ENCODE measurements at places on chromosomes 5 and 9. TPM values are rescaled to one million over a fixed set of nuclear protein-coding genes. Genes with fewer than 3 reads are reported as not detected.

- peak; percentile 99 for DNase-seq
Measured at GRCh38 chr9:93119953-93120845, 13.9 kb downstream of the NINJ1 start.

PROB1 gene
- polyA plus RNA-seq: 0.10 TPM

GGTA1 gene
- polyA plus RNA-seq: 35.6 TPM

DNA sequence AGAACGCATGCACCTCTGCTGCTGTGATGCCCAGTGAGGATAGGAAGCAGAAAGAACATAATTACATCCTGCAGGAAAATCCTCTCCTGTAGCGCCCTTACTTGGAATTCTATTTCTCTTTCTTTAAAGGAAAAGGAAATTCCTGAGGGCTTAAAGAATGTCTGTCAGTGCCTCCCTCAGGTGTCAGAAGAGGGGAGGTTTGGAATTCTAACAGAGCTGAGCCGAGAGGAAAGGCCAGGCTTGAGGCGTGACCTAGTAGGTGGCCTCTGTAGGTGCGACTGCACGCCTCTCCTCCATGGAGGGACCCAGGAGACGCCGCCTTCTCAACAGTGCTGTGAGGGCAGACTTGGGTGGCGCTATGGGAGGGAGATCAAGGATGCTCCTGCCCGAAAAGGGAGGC lies 55.9 kb upstream of the ERCC6L2 start:
- DNase-seq: no peak

GRCh38 chr5:134917070-134917815 lies 12.3 kb downstream of the PCBD2 start:
- DNase-seq: no peak

DNA sequence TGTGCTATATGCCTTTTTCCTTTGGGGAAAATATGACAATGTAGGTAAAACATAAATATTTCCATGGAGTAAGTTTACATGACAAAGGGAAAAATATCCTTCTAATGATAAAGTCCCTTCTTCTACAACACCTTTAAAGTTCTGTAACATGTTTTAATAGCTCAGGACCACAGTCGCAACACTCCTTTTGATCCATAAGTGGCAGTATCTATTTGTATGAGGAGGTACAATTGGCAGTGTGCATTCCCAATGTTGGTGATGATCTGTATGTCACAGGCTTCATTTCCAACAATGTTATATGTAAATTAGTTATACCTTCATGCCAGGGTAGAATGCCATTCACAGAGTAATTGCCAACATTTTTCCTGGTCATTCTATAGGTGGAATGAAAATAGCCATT lies 127.1 kb upstream of the CCNH start:
- no peak for DNase-seq

- no peak for DNase-seq
Measured at GRCh38 chr5:170006021-170006420, 25.7 kb upstream of the INSYN2B start.

GRCh38 chr5:82809420-82810143 lies 267.6 kb downstream of the TMEM167A start:
- no peak for DNase-seq

DNA sequence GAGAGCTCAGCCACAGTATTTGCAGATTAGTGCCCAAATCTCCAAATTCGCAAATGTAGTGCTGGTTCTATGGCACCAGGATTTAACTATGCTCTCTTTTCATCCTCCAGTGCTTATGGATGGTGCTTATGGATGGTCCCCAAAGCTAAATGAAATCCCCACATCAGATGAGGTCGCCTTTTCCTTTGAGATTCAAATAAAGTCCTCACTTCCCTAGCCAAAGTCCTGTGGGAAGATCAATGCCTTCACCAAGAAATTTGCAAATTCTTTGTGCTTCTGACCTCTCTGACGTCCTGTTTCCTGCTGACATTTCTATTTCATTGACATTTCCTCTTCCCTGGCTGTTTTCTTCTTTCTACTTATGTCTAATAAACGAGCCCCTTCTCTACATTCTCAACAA lies 1077.0 kb upstream of the C9orf72 start:
- no peak for DNase-seq

CSF1R gene
- 332 TPM for polyA plus RNA-seq

DNA sequence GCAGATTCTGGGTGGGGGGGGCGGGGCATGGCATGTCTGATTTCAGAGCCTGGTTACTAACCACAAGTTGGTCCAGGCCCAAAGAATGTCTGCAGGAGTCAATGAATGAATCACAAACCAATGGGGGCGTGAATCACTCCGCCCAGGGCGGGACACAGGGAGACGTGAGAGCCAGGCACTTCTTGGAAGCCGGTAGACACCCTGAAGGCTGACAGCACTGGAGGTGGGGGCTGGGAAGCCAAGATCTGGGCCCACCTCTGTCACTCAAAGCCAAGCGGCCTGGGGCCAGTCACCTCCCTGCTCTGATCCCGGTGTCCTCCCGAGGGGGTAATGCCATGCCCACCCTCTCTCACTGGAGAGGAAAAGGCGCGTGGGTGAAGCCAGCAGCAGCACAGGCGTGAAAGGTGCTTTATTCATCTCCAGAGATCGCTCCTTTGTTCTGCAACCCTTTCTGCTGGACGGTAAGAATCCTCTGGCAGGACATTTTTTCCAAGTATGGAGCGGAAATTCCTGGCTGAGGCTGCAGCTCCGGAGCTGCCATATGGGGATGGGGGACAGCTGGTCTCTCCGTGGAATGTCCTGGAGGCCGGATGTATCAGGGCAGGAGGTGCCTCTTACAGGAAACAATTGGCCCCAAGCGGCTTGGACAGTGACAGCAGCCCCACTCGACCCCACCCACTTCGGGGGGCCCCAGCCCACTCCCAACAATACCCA lies 85.0 kb downstream of the STK10 start:
- DNase-seq: no peak
